ENCODE measurements at places on chromosomes 7 and 10. TPM values are rescaled to one million over a fixed set of nuclear protein-coding genes. Genes with fewer than 3 reads are reported as not detected.

AP3M1 gene
- 22.8 TPM for total RNA-seq

SEMA3C gene
- not detected for total RNA-seq

FLNC gene
- not detected for total RNA-seq

SPDYE6 gene
- total RNA-seq = not detected

SNCG gene
- total RNA-seq = not detected

ATAD1 gene
- total RNA-seq = 39.0 TPM

CPN1 gene
- total RNA-seq = not detected

TAC1 gene
- not detected for total RNA-seq

COL1A2 gene
- not detected for total RNA-seq

Measured in CD8-positive, alpha-beta T cell (primary cell).